GDM1 (cell line): ENCODE measurements at places on chromosomes 7 and 10.
A peak's percentile ranks its signal among the peaks of the same experiment; 100 is the strongest.

- DNase-seq = no peak
These were observed 406.1 kb downstream of the TCERG1L start for GRCh38 chr10:130905386-130905785.

- no peak for DNase-seq
These were observed 482 bp upstream of the ACTR3C start for GRCh38 chr7:150323682-150324372.

GRCh38 chr10:26931223-26931622, 70.5 kb upstream of the ABI1 start:
- no peak for DNase-seq

DNA sequence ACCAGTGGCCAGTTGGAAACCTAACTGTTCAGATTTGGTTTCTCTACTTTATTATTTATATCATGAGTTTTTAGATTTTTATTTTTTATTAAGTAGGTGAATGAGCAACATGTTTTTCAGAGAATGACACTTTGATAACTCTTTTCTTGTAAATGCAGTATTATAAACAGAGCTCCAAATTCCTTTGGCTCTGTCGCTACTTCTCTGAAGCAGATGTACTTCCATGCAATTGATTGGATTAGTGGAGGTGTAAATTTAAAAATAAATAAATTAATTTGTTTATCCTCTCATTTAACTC, 34.3 kb upstream of the ICA1 start:
- DNase-seq = no peak

DNA sequence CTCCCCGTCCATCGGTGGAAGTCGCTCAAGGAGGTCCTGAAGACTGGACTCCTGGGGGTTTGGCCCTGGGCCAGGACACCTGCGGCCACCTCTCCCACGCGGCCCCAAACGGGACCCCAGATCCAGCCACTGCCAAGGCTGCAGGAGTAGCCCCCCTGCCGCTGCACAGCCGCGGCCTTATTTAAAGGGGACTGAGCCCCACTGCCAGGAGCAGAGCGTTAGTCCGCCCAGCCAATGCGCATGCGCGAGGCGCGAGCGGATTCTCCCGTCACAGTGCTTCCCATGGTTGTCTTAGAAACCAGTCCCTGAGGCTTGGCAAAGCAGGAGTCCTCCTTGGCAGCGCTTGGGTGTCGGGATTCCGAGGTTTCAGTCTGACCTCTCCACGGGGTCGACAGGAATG, 320.0 kb downstream of the ZNF716 start:
- DNase-seq = no peak

DNA sequence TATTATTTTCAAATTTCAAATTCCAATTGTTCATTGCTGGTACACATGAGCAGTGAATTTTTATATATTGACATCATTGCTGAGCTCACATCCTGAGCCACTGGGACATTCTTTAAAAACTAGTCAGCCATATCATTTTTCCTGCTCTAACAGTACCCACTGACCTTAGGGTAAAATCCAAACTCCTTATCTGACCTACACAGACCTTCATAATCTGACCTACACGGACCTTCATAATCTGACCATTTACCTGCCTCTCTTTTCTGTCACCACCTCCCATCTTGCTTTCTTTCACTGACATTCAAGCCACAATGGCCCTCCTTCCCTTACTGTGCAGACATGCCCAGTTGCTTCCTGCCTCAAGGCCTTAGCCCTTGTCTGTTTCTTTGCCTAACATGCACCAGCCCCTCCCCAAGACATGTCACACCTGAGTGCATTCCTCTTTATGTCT, 16.1 kb upstream of the CUZD1 start:
- no peak for DNase-seq

- no peak for DNase-seq
These were observed 5.3 kb downstream of the MMRN2 start for GRCh38 chr10:86952106-86952505.

DNA sequence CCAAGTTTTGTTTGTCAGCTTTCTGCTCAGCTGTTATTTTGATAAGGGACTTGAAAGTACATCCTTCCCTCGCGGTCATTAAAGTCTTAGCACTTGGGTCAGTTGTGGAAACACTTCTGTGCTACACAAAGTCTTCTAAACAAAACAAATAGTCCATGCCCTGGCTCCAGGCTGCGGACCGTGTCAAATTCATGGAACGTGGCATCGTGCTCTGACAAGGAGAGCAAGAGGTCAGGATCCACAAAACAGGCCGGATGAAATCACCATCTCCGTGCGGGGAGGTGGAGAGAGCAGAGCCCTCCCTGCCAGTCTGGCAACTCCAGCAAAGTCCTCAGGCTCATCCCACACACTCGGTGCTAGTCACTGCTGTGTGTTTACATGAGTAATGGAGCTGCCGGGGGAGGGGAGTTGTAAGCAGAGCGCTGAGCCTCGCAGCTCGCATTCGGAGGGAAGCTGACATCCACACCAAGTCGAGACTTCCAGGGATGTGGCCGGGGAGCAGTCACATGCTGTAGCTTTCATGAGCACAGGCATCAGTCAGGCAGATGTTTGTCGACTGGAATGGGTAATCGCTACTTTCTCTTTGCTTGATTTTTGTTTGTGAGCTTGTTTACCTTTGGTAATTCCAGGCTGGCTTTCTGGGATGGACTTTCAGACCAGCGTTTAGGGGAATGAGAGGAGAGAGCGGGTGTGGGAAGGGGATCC, 147.6 kb downstream of the ARID5B start:
- no peak for DNase-seq

- DNase-seq = no peak
These were observed 148.8 kb downstream of the HIBADH start for GRCh38 chr7:27513885-27514284.

DNA sequence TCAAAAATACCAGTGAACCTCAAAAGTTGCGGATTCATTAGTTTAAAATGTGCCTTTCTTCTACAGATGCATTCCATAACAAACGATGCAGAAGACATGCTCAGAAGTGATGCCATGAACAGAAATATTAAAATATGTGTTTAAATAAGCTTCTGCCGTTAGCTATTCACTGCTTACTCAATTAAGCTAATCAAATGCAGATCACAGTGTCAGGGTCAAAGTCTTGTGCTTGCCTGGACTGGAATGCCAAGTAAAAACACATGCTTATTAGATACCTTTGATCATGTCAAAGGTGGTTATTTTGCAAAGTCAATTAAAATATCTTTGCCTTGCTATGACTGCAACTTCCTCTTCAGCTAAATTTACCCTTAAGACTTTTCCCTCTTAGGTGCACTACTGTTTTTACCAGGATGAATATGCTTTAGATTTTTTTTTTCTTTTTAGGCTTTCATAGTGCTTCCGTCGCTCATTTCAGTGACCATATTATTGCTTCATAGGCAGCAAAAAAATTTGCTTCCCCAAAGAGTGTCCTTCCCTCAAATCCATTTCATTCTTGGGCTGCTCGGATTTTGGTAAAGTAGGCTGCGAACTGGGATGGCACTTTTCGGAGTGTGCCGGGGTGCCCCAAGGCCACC, 905 bp downstream of the ASB13 start:
- no peak for DNase-seq

- no peak for DNase-seq
These were observed 4.1 kb downstream of the GET4 start for GRCh38 chr7:880450-880849.

DNA sequence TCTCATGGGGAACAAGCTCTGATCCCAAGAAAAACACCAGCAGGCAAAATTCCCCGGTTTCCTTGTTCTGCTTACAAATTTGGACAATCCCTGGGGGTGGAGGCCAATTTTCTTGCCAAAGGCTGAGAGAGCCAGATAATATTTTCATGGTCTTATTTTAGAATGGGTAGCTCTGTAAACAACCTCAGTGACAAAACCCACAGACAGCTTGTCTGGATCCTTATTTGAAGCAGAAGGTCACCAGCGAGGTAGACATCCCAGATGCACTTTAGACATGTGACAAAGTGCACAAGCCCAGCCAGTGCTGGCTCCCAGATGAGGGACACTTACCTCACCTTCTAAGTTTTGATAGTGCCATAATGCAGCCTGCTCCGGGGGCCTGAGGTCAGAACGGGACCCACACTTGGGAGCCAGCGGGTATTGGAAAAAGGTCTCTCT, 102.6 kb upstream of the DDC start:
- no peak for DNase-seq

DNA sequence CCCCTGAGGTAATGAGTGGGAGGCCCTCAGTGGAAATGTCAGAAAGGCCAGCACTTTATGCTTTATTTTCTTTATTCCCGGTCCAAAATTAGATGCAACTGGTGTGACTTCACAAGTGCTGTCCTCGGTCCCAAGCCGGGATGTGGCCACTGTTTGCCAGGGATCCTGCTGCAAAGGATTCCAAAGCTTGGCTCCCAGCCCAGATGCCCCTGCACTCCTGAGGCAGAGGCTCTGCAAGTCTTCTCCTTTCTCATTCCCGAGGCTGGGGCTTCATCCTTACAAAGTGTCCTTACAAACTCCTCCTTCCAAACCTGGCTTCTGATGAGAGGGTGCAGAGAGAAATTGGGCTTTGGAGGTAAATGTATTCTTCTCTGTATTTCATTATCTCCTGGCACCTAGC, 544.3 kb upstream of the DPP6 start:
- no peak for DNase-seq

DNA sequence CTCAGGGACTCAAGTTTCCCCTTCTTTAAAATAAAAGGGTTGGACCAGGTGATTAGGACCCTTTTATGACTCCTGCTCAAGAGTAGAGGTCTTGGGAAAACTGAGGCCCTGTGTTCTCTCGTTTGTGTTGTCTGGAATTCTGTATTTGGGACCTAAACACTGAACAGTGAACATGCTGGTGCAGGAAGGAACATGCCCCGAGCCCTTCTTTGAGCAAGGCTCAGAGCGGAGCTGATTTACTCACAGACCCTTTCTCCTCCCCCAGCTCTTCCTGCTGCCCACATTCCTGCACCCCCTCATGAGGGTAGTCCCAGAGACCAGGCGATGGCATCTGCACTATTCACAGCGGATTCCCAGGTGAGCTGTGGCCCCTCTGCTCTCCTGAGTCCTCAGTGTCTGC, 14.2 kb downstream of the ZKSCAN1 start:
- DNase-seq = no peak

- no peak for DNase-seq
These were observed 116.4 kb upstream of the HGF start for GRCh38 chr7:81886211-81886764.

DNA sequence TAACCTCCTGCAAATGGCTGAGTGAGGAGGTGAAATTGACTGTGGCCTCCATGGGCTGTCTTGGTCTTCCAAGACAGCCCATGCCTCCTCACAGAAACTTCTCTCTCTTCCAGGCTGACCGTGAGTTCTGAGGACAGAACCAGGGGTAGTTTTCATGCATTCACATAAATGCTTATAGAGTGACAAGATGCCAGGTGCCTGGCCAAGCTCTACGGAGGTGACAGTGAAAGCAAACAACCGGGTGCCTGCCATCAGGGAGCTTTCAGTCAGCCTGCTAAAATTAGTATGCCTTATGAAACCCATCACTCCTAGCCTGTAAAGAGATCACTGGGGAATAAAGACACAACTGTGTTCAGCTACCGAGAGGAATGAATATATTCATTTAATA, 919 bp upstream of the RHOBTB1 start:
- DNase-seq = no peak

GRCh38 chr7:147990942-147991341, 599.6 kb upstream of the C7orf33 start:
- DNase-seq = no peak

GRCh38 chr10:70101668-70102067, 31.0 kb downstream of the AIFM2 start:
- DNase-seq = no peak

DNA sequence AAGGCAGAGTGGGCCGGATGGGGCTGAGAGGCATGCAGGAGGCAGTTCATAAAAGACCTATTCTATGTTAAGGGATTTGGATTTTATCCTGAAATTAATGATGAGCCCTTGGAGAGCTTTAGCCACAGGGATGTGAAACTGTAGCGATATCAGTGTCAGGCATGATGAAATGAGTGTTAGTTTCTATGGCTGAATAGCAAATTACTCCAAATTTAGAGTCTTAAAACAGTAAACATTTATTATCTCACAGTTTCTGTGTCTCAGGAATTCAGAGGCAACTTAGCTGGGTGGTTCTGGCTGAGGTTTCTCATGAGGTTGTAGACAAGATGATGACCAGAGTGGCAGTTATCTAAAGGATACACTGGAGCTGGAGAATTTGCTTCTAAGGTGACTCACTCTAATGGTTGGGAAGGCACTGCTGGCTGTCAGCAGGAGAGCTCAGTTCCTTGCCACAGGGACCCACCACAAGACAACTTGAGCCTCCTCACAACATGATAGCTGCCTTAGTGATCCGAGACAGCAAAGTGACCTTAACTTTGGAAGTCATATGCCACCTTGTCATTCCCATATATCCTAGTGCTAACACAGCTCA, 36.7 kb upstream of the SFTPD start:
- no peak for DNase-seq

DNA sequence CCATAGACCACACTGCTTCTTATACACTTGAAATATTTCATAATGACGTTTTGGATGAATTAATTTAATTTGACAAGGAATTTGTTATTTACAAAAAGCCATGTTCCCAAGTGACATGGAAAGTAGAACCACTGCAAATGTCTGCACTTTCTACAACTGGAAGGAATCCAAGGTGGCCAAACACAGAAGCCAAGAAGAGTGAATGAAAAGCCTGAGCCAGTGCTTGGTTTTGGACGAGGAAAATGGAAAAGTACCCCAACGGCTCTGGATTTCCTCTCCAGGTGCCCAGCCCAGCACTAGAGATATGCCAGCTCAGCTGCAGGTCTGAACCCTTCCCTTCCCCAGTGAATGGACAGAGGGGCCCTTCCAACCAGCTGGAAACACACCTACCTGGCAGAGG, 279.4 kb downstream of the TNS3 start:
- no peak for DNase-seq

DNA sequence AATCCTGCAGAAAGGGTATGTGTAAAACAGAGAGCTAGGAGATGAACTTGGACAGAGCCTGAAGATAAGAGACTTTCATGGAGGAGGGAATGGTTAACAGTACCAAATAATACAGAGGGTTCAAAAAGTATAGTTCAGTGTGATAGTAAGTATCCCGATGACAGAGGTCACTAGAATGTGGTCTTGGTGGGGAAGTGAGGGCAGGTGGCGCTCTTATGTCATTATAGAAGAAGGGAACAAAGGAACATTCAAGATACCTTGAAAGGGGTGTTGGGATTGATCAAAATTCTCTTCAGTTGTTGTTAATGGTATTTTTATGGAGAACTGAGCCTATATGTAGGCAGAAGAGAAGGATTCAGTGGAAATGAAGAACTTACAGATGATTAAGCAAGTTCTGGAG, 312.5 kb downstream of the SUGCT start:
- no peak for DNase-seq

GRCh38 chr10:70053841-70054288, 1.2 kb downstream of the MACROH2A2 start:
- DNase-seq = peak; percentile 6

DNA sequence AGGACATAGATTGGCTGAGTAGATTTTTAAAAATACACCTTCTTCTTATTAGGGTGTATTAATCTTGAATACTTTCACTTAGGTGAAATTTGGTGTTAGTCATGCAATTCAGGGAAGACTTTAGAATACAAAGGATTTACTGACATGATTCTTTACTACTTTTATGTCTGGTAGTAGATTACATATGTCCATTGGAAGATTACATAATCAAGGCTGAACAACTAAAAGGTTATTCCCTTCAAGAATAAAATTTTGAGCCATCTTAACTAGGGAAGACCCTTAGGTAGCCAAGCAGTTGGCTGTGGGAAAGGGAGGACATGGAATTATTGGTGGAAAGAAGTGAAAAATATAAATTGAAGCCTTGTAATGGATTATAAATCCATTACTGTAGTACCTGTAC, 165.0 kb downstream of the ITGB1 start:
- no peak for DNase-seq
